ENCODE measurements at places on chromosomes 5 and 9. TPM values are rescaled to one million over a fixed set of nuclear protein-coding genes. Genes with fewer than 3 reads are reported as not detected.

The IDNK gene
- 2.9 TPM for total RNA-seq

The ZNF883 gene
- 4.7 TPM for total RNA-seq

The TLX3 gene
- total RNA-seq, result not detected

The GLDC gene
- not detected for total RNA-seq

The RAD17 gene
- total RNA-seq, result 29.1 TPM

The PCDHA1 gene
- total RNA-seq, result not detected

The ZNF366 gene
- 0.39 TPM for total RNA-seq
